Stimulated activated CD4-positive, alpha-beta T cell treated with anti-CD3 and anti-CD28 coated beads, Interleukin-4, amount 100 ng/mL, for 1 hour (primary cell): ENCODE measurements at places on chromosomes 12 and 14.

GRCh38 chr12:62730649-62731048 is 204.3 kb downstream of the PPM1H start:
- DNase-seq: no peak

DNA sequence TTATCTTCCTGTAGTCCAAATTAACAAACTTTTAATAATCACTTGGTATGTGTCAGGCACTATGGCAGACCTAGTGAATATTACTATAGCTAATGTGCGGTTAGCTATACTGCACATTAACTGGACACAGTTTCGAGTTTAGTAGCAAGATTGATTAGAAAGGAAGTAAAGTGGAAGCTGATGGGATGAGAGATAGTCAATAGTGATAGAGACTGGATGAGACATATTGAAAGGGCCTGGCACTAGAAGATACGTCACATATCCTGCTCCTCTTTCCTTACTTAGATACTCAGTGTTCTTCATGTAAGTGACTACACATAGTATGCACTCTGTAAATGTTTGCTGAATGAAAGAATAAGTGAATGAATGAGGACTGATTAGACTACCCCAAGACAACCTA is 5.5 kb downstream of the TBK1 start:
- DNase-seq: no peak

DNA sequence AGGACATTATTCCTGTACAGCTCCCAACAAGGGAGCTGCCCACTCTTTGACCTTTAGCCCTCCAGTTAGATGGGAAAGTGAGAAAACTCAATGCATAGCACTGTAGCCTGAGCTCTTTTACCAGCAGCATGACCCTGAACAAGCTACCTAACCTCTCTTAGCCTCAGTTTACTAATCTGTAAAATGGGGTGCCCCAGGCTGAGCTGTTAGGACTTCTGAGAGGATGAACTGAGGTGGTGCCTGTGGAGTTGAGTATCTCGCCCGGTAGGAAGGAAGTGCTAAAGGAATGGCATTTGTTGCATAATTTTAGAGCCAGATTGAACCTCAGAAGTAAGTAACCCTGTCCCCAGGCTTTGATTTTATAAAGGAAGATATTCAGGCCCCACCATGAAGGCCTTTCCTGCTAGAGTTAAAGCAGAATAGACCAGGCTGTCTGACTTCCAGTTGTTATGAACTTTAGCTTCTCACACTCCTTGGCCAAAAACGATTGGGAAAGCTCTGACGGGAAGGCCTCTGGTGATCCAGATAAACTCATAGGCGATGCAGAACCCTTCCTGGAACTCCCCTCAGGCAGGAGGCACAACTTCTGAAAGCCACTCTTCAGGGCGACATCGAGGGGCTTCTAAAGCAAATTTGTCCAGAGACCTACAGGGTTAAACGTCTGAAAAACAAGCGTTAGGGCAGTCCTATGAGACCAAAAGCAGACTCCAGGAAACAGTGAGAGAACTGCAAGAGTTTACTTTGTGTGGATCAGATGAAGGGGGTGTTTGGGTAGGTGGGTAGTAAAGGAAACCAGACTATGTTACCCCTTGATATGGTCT is 2.5 kb upstream of the SERPINA10 start:
- no peak for DNase-seq

DNA sequence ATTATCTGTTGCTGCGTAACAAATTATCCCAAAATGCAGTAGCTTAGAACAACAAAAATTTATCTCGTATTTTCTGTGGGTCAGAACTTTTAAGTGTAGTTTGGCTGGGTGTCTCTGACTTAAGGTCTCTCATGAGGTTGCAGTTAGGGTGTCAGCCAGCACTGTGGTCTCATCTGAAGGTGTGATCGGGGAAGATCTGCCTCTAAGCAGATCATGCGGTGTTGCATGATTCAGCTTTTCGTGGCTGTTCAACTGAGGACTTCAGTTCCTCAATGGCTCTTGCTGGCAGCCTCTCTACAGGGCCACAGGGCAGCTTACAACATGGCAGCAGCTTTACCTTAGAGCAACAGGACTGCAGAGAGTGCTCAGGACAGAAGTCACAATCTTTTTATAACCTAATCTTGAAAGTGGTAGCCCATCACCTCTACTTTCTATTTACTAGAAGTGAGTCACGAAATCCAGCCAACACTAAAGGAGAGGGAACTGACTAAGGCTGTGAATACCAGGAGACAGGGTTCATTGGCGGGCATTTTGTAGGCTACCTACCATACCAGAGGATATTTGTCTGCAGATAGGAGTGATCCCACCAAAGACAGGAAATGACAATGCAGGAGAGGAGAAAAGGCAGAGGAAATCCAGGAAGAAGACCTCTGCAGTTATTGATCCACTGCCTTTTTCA is 1.8 kb upstream of the TMPRSS12 start:
- DNase-seq: no peak

DNA sequence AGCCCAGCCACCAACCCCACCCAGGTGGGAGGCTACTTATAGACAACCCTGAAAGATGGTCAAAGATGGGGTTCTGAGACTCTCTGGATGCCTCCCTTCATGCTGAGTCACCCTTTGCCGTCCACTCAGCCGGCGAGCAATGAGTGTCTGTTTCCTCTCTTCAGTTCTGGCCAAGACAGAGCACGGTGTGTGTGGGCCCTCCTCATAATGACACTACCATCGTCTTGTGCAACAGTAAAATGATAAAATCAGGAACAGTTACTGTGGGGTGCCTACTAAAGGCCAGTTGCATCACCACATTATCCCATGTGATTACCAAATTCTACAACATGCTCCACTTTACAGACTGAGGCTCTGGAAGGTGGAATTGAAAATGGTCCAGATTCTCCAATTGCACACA is 7.0 kb upstream of the BDKRB1 start:
- DNase-seq: no peak
